ENCODE measurements at places on chromosomes 1 and 21.

- no peak for DNase-seq
Observed at GRCh38 chr1:236421850-236422516, 27.9 kb downstream of the EDARADD start.

DNA sequence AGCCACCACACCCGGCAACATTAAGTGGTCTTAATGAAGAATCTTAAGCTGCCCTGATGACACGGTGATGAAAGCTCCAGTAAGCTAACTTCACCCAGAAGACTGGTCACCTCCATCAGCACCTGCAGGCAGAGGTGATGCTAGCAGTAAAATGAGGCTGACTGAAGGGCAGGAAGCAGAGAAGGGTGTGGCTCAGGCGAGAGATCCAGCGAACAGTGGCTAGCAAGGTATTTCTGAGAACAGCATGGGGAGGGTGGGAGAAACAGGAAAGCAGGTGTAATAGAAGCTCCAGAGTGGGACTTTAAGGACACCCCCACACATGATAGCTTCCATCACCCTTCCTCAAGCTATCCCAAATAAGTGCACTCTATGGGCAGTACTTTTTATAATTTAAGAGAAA lies 15.9 kb upstream of the DISP1 start:
- no peak for DNase-seq

- DNase-seq: no peak
Observed at GRCh38 chr1:58857680-58858673, 74.1 kb upstream of the JUN start.

GRCh38 chr21:36602735-36603134 lies 96.2 kb upstream of the SIM2 start:
- no peak for DNase-seq

GRCh38 chr21:33289199-33289819 lies 23.1 kb downstream of the IL10RB start:
- no peak for DNase-seq

GRCh38 chr1:207152792-207153468 lies 48.9 kb downstream of the C4BPA start:
- DNase-seq: no peak

GRCh38 chr1:55073187-55073916 lies 34.0 kb downstream of the PCSK9 start:
- DNase-seq: no peak

DNA sequence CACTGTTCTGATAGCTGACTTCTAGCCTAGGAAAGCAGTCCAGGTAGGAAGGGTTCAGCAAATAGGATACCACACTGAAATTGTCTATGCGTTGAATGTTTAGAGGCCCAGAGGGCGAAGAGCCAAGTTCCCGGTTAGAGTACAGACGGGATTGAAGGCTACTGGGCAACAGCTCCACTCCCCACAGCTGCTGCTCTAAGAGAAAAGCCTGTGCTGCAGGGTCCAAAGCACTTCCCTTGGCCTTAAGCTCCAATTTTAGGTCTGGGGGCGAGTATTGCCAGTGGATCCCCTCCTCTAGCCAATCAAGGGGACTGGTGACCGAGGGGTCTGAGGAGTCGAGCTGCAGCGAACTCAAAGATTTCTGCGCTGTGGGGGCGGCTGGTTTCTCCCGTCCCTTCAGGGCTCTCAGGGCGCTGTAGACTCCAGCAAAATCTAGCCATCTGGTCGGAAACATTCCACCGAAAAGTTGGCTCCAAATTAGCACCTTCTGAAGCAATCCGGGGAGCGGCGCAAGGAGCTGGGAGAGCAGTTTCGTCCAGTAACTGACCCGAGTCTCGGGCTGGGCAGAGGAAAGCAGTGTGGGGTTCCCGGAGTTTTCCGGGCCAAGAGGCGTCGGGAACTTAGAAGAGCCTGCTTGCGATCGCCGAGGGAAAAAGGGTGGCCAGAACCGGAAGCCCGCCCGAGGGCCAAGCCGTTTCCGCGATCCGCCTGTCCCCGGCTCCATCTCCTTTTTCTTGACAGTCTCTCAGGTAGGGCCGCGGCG lies 748 bp downstream of the PPP1R15B start:
- DNase-seq: peak; percentile 77

DNA sequence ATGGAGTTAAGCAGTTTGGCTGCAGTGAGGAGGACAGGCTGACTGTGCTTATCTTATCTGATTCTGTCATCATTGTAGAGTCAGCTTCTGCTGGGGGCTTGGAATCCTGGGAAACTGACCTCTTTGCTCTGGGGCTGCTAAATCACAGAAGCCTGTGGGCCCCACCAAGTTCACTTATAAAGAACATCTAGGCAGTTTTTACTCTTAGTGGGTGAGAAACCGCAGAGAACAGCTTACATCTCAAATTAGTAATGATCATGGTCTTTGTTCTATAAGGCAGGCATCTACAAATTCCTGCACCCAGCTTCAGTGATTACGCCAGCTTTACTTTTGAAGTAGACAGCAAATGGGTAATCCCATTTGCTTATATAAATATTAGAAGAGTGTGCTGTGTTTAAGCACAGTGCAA lies 75.7 kb downstream of the ZC3H11B start:
- no peak for DNase-seq

DNA sequence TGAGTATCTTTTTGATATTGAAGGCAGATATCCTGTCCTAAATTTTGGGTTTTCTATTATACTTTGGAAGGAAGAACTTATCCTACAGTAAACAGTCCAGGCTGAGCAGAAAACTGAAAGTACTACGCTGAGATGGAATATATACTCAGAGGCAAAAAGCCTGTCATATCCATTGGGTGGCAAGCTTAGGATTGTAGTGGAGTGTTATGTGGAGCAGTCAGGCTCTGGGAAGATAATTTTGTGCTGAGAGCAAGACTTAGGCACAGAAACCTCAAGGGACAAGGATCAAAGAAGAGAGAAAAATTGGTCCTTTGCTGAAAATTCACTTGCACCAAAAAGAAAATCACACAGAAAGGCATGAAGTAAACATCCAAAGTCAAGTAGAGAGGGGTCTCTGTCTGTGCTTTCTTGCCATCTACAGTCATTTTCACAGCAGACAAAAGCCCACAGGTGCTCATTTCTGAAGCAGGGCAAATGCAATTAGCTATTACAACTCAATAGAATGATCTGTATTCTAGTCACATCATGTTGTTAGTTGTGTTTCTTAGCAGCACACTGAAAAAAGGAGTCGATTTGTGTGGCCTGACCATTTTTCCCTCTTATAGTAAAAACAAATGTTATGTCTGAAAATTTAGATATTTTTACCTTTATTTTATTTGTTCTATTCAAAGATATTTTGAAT lies 38.5 kb downstream of the CRB1 start:
- no peak for DNase-seq

DNA sequence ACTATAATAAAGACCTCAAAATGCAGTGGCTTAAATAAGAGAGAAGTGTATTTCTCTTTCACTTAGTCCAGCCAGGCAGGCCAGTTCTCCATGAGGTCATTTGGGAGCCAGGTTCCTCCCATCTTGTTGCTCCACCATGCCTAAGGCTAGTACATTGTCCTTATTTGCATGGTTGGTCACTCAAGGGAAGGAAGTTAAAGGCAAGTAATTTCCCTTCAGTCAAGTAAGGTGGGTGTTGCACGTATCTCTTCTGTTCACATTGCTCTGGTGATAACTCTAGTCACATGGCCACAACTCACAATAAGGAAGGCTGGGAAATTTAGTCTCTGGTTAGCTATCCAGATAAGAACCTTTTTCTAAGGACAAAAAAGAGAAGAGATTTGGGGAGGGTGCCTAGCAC lies 27.2 kb upstream of the TADA1 start:
- DNase-seq: no peak

- DNase-seq: no peak
Observed at GRCh38 chr1:40769815-40770214, 13.8 kb upstream of the KCNQ4 start.

DNA sequence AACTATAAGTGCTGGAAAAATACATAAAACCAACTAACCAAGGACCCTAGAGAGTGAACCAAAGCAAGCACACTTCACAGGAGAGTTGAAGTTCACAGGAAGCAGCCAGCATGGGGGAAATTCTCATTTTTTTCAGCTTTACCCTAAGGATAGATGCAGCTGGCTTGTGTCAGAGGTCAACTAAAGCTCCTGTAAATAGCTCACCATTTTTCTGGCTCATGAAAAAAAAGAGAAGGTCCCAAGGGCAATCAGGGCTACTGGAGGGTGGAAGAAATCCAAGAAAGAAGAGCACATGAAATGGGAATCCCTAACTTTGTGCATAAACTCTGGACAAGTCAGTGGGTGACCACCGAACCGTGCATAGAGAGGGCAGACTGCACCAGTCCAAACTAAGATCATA lies 58.3 kb downstream of the KCNJ15 start:
- DNase-seq: no peak

GRCh38 chr1:54510715-54511270 lies 37.2 kb upstream of the ACOT11 start:
- DNase-seq: no peak

DNA sequence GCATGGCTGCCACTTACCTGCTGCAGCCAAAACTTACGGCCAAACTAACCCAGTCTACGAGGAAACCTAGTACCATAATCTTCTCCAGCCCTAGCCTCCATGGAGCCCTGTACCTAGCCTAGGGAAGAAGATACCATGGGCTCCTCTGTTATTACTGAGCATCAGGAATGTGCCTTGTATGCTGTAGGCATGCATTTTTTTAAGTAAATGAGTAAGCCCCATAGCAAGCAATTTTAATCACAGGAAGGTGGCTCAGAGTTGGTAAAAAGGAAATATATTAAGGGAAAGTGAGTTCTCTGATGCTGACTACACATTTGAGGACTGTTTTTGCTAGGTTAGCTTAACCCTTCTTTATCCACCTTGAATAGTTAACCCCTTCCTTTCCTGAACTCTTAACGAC lies 21.2 kb downstream of the NFASC start:
- DNase-seq: no peak

DNA sequence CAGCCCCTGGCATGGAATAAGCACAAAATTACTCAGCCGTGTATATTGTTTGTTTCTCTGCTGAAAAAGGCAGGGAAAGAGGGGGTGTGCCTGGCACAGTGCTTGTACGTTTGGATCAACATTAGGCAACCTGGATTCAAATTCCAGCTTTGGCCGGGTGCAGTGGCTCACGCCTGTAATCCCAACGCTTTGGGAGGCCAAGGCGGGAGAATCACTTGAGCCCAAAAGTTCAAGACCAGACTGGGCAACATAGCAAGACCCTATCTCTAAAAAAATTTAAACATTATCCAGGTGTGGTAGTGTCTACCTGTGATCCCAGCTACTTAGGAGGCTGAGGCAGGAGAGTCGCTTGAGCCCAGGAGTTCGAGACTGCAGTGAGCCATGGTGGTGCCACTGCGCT lies 152.9 kb upstream of the TMEM51 start:
- DNase-seq: no peak

DNA sequence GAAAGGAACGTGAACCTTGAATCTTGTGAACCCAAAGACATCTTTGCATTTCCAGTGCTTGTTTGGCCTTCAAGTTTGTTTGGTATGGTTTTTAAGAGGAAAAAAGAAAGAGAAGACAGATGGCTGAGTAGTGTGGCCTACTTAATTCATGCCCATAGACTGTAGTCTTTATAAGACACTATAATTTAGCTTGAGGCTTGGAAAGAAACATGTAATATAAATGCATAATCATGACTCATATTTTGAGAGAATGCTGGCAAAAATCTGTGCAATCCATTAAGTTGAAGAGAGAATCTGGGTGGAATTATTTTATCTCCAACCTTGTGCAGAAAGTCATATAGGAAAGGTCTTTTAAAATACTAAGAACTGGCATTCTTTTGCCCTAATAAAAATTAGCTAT lies 179.3 kb downstream of the SIPA1L2 start:
- DNase-seq: no peak

DNA sequence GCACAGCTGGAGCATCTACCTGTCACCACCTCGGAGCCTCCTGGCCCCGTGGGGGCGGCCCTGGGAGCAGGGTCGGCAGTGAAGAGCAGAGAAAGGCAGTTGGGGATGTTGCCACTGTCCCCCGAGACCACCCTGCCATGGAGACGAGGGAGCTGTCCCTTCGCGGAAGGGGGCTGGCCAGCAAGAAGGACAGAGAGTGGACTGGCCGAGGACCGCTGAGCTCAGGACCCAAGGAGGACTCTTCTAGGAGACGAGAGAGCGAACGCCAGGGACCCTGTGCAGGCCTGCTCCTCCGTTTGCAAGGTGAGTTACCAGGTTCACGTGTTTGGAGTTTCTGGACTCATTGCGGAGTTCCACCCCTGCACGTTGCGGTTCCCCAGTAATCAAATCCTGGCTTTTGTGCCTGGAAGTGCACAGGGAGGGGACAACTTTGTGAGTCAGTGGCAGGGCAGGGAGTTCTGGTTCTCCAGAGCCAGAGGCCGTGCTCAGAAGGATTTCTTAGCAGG lies 5.6 kb upstream of the POFUT2 start:
- DNase-seq: peak; percentile 41

DNA sequence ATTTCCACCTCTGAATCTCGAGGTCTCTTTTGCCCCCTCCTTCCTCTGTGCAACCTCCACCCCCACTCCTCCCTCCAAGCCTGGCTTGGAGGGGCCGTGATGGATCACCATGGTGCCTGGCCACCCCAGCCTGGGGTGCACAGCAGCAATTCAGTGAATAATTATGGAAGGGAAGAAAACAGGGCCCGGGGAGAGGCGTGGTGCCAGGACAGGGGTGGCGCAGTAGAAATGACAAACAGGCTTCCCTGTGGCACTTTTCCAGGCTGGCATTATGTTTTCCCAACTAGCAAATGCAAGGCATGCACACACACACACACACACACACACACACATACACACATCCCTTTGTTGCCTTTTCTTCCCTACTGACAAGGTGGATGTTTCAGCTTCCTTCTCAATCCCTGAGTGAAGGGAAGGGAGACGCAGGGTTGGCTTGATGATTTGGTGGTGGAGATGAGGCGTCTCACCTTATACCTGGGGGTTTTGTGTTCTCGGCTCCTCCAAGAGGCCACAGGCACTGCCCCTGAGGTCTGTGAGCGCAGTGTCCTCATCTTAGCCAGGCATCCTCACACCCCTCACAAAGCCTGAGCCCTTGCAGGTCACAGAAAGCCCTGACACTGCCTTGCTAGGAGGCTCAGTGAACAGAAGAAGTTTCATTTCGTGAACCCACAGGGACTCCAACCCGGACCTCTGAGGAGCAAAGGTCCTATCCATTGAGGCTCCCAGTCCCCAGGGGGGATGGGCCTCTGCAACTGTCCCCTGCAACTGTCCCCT lies 215.8 kb downstream of the MATN1 start:
- DNase-seq: no peak

- no peak for DNase-seq
Observed at GRCh38 chr21:40610345-40610744, 236.6 kb downstream of the DSCAM start.

GRCh38 chr1:67853704-67854103 lies 20.4 kb upstream of the GNG12 start:
- DNase-seq: peak; percentile 79

Measured in right hindlimb (tissue), 1 donor.